ENCODE measurements at places on chromosomes 2 and 18. TPM values are rescaled to one million over a fixed set of nuclear protein-coding genes. Genes with fewer than 3 reads are reported as not detected.

The ZC3H6 gene
- total RNA-seq, result 3.7 TPM

The SIX3 gene
- total RNA-seq, result not detected

The POTEJ gene
- total RNA-seq, result not detected

The RALB gene
- 215 TPM for total RNA-seq

The SERPINB11 gene
- total RNA-seq, result not detected

The CNTNAP5 gene
- not detected for total RNA-seq

The ASB18 gene
- not detected for total RNA-seq

The RIT2 gene
- not detected for total RNA-seq

The STK11IP gene
- total RNA-seq, result 9.0 TPM

The GPAT2 gene
- 6.5 TPM for total RNA-seq

The ABCG8 gene
- not detected for total RNA-seq

The AKAIN1 gene
- total RNA-seq, result not detected

The CNRIP1 gene
- 67.6 TPM for total RNA-seq

The SNORC gene
- 0.40 TPM for total RNA-seq

The EGR4 gene
- total RNA-seq, result not detected

The MC2R gene
- total RNA-seq, result not detected

The SP5 gene
- total RNA-seq, result not detected
